RPMI8226 (cell line): ENCODE measurements at places on chromosomes 12 and 14.

GRCh38 chr12:64323476-64324225 is 66.9 kb downstream of the C12orf56 start:
- DNase-seq, result no peak

- peak; percentile 20 for DNase-seq
These were observed 105.1 kb downstream of the PRIMA1 start for GRCh38 chr14:93683226-93683625.

- DNase-seq, result no peak
These were observed 32.1 kb upstream of the GSG1 start for GRCh38 chr12:13135371-13136178.

DNA sequence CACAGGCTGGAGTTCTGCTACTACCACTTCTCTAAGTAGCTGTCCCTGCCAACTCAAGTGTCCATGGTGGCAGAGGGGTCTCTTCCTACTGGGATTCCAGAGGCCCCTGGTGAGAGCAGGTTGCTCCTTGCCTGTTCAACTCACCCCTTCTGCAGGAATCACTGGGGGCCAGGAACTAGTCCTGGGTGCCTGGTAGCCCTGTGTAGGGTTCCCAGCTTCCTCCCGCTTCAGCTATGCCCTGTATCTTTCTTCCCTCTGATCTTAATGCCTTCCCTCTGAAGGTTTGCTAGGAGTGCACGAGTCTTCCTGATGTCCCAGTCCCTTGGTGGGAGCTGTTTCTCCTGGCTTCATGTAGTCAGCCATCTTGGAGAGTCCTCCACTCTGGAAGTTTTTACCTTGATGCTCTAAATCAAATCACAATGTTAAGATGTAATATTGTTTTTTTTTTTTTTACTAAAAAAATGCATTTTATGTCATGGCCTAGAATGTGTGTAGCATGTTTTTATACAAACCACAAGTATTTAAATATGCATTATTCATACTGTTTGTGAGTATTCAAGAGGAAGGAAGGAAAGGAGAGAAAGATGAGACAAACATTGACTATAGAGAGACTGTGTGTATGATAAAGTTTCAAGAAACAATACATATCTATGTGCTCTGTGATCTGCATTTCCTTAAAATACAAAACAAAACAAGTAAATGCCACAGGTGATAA is 54.7 kb downstream of the FRS2 start:
- DNase-seq, result no peak

DNA sequence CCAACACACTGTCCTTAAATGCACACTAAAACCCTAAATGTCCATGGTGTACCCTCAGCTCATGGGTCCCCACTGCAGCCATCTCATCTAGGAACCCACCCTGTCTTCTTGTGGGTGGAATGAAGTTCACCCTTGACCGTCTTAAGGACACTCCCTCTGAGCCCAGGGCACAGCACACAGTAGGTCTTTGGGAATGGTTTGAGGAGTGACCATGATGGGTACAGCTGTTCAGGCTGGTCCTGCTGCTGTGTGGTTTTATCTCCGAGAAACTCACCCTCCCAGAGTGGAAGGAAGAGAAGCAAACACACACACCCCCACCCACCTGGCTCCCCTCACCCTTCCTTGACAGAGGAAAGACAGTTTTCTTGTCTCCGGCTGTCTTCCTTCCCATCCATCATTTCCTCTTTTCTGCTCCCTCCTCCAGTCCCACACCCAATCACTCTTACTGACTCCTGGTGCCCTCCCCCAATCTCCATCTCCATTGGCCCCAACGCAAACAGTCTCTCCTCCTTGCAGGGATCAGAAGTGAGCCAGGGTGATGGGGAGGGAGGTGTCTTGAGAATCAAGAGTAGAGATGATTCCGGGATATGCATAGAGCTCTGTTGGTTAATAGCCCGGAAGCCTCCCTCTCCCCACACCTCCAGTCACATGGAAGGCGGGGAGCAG is 105.9 kb upstream of the LHX5 start:
- DNase-seq, result peak; percentile 52

- no peak for DNase-seq
These were observed 51.4 kb downstream of the TMEM132C start for GRCh38 chr12:128318341-128318740.

GRCh38 chr12:115867854-115868253 is 409.6 kb downstream of the MED13L start:
- no peak for DNase-seq

DNA sequence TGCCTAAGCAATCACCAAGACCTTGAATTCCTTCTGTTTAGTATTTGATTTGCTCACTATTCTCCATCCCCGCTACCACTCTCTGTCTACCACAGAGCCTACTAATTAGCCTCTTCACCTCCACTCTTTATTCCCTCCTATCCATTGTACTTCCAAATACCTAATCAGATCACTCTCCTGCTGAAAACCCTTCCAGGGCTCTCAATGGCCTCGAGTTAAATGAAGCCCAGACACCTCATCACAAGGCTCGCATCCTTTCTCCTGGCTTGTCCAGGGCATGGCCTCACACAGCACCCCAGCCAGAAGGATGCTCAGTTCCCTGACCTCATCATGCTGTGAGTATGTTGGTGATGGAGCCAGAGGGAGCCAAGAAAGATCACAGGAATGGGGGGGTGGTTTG is 71.4 kb upstream of the PRMT8 start:
- DNase-seq, result no peak

- DNase-seq, result peak; percentile 31
These were observed 259.6 kb downstream of the AKAP6 start for GRCh38 chr14:32588448-32589320.

DNA sequence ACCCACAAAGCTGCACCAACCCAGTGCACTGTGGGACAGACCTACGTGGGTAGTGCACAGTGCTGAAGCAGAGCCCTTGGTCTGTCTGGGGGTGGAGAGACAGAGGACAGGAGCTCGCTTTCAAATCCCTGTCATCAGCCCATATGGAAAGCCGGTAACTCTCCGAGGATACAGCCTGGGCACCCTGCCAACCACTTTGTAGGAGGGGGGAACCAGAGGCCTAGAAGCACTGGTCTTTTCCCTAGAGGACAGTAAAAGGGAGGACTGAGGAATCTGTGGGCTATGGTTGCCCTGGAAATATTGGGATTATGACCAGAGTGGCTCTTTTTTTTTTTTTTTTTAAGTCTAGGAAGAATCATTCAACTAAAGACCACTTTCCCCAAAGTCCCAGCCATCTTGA is 74.3 kb downstream of the MAP3K9 start:
- DNase-seq, result no peak

GRCh38 chr14:60067882-60068281 is 23.8 kb upstream of the PCNX4 start:
- no peak for DNase-seq

DNA sequence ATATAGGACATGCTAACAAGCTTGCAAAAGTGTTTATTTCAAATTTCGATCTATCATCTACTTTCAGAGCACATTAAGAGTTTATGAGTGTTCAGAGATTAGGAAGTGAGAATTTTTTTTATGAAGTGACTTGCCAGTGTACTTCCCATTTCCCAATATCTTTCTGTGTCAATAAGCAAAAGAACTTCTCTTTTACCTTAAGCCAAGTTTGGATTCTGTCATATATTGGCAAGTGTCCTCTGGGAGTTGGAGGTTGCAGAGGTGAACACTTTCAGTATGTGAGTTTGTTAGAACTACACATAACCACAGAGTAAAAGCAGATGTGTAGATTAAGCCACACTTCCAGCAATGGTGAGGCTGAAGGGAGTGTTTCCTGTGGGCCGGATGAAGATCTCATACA is 16.6 kb upstream of the KLRF1 start:
- DNase-seq, result peak; percentile 23

DNA sequence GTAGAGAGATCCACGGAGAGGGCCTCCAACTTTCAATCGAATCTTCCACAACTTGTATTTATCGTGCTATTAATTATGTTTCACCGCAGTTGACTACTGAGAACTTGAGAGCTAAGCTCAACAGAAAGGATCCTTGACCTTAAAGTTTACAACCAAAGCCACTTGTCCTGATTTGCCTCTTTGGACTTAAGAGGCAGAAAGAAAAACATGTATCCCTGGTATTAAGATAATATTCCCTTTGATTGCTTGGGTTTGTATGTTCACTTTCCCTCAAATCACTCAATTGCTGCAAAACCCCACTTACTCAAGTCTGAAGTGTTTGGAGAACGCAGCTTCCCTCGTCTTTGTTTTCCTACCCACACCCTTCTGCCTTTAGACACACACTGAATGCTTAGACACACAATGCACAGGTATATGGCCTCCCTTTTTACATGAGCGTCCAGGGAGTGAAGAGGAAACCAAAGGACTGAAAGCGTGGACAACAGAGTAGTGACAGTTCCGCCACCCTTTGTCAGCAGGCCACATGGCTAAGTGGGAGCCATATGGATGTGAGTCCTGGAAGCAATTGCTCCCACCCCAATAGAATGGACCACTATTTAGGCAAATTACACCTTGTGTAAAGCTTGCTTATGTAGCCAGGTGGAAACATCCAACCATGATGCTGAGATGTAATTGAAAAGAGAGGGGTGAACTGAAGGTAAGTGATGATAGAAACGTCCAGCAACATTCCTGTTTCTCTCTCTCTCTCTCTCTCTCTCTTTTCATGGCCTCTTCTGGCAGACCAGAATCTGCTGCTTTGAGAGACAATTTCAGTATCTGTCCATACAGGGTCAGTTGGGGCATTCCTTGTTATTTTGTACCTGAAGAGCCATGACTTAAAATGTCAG is 1.4 kb upstream of the PKP2 start:
- DNase-seq, result no peak
